GOT3 (cell line): ENCODE measurements at places on chromosomes 1 and 21.

GRCh38 chr1:34156739-34157138 lies 8.3 kb downstream of the CSMD2 start:
- DNase-seq: no peak

- DNase-seq: no peak
Measured at GRCh38 chr1:203299169-203299568, 6.2 kb upstream of the BTG2 start.

DNA sequence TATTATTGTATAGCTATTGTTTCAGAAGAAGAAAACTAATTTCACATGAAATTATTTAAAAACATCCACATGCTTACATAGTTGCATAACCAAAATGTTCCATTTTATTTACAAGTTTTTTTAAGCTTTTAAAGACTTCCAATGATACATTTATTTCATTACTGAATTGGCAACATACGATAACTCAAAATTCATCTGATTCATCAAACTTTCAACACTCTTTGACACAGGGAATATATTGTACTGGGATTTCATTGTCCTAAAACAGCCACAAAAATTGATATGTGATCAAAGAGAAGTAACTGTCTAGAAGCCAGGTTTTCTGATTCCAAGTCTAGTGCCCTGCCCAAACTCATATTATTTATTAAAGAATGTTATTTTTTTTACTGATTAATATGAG lies 131.4 kb upstream of the USP24 start:
- DNase-seq: no peak

GRCh38 chr1:48396208-48396607 lies 75.8 kb downstream of the SPATA6 start:
- no peak for DNase-seq

DNA sequence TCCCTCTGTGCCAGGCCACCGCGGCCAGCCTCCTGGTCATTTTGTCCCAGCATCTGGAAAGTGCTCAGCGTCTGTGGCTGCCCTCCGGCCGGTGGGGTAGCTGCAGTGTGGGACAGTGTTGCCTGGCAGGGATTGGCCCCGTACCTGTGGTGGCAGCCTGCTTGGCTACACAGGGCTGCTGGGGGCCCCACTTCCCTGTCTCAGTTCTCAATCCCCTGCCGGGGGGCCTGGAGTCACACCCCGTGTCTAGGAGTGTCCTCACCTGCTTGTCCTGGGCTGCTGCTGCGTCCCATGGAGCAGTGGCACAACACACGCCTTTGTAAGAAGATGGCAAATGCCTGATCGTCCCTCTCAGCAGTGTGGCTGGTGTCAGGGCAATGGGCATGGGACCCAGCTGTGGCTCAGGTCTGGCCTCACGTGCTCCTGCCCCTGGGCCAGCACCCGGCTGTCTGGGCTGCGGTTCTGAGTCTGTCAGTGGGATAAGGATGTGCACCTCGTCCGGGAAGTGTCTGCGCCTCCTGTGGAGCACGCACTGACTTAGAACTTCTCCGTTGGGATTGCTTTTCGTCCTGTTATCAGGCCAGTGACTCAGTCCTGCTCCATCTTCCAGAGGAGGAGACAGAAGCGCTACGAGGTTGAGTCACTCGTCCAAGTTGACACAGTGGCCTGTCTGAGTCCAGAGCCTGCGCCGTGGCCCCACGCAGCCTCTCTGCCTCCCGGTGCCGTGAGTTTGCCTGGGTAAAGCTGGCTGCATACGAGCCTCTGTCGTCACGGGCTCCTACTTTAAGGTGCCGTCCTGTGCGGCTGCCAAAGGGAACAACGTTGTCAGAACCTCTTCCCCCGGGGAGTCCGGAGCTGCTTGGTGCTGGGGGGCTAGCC lies 41.0 kb downstream of the CRYAA start:
- DNase-seq: no peak

GRCh38 chr1:157992031-157992832 lies 1.2 kb upstream of the KIRREL1 start:
- no peak for DNase-seq

DNA sequence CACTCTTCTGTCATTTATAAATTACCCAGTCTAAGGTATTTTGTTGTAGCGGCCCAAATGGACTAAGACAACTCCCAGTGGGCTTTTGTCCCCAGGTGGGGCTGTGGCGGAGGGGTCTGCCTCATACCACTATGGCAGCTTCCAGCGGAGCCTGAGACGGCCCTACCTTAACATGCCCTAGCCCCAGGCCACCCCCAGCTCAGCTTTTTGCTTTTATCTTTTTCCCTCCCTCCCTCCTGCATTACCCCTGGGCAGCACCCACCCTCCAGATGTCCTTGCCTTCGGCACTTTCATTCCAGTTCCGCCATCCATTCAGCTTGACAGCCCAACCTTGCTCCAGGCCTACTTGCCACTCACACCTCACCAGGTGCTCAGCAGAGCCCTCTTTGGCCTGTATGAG lies 307.3 kb downstream of the PTPRU start:
- DNase-seq: no peak

DNA sequence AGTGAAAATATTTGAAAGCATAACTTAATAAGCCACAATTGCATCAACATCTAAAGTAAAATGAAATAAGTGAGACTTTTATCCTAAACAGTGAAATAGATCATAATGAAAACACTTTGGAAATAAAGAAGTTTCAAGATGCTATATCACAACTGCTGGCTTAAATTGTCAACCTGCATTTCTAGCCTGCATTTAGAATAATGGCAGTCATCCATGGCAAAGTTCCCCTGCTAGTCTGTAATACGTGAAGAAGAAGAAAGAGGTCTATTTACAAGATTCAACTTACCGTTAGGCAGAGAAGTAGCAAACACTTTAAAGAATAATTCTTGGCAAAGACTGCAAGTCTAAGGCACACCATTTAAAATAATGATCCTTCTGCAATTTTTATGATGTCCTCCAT lies 133.6 kb downstream of the DPYD start:
- no peak for DNase-seq

DNA sequence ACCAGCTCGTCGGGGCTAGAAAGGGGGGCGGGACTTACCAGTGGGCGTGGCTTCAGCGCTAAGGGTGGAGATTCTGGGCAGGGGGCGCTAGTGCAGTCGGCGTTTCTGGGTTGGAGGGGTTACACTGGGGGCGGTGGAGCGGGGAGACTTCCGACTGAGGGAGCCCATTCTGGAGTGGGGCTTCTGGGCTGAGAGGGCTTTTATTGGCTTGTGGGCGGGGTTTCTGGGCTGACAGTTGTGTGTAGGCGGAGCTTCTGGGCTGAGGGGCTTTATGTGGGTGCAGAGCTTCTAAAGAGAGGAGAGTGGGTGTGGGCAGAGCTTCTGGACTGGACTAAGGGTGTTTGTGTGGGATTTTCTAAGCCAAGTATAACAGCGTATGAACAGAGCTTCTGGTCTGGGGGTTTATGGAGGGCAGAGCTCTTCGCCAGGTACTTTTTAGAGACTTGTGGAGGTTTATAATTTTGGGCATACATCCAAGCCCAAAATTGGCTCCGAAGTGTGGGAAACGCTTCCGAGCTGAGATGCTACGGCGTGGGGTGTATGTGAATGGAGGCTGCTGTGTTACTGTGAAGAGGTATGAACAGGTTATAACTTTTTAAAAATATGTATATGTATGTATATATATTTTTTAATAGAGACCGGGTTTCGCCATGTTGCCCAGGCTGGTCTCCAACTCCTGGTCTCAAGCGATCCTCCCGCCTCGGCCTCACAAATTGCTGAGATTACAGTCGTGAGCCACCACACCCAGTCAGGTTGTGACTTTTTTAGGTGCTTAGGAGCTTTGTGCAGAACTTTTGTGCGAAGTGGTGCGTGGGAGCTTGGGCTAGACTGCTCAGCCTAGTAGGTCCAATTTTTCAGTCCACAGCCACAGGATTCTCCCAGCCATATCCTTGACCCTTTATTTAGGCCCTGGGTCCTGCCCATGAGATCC lies 825 bp downstream of the TMEM39B start:
- no peak for DNase-seq

- DNase-seq: no peak
Measured at GRCh38 chr1:98059620-98060019, 138.8 kb upstream of the DPYD start.

- no peak for DNase-seq
Measured at GRCh38 chr1:25648681-25649440, 32.3 kb downstream of the MAN1C1 start.

GRCh38 chr21:29378832-29379231 lies 80.1 kb downstream of the BACH1 start:
- no peak for DNase-seq

DNA sequence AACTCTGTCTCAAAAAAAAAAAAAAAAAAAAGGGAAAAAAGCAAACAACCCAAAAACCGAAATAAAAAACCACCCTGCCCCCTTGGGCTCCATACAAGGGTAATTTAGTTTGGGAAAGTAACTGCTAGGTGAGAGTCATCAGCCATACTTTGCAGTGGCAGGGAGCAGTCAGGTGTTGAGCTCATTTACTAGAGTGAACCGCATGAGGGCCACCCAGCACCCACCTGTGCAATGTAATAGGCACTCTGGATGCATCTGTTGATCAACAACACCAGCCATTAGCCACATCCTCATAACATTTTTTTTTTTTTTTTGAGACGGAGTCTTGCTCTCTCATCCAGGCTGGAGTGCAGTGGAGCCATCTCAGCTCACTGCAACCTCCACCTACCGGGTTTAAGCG lies 9.1 kb downstream of the INAVA start:
- no peak for DNase-seq

DNA sequence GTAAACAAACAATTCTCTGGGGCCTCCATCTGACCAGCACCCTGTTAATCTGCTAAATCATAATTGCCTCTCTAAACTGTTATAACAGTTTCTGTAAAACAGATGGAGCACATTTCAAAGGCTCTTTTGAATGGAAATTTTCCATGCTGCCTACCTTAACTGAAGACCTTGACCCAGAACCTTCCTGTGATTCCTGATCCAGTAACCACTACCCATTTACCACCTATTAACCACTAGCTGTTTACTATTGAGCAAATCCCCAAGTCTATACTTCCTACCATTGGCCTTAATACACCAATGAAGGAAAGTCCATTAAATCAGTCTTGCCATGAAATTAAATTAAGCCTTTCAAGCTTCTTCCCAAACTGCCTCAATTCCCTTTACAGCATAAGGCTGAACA lies 46.3 kb downstream of the RAB3GAP2 start:
- DNase-seq: no peak

- DNase-seq: no peak
Measured at GRCh38 chr21:37374027-37374426, 7.5 kb downstream of the DYRK1A start.

DNA sequence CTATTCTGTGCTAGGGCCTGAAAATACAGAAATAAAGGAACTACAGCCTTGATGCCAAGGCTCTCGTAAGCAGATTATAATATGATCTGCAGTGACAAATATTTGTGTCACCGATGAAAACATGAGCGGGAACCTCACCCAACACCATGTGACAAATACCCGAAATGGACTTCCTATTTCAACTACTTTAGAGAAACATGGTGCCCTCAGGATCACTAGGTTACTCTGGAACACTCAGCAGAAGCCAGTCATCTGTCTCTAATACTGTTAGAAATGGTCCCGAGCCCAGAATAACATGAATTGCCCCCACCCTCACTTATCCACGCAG lies 463 bp upstream of the VAMP3 start:
- no peak for DNase-seq

DNA sequence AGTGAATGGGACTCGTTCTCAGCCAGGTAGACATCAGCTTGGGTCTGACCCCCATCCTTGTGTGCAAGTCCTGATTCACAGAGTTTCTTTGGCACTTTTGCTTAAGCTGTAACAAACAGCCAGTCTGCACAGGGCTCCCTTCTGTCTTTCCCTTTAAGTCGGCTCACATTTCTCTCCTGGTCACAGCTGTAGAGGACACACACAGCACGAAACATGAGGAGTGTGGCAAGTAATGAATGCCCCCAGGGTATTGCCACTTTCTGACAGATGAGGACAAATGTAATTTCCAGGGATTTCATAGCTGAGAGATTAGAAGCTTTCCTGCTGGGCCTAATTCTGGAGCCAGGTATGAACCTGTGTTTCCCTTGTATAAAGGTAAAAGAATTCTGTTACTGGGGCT lies 423.5 kb downstream of the KIF26B start:
- DNase-seq: no peak

- no peak for DNase-seq
Measured at GRCh38 chr1:1989102-1989542, 14.5 kb downstream of the CFAP74 start.

GRCh38 chr1:18549106-18549505 lies 68.4 kb downstream of the KLHDC7A start:
- no peak for DNase-seq

DNA sequence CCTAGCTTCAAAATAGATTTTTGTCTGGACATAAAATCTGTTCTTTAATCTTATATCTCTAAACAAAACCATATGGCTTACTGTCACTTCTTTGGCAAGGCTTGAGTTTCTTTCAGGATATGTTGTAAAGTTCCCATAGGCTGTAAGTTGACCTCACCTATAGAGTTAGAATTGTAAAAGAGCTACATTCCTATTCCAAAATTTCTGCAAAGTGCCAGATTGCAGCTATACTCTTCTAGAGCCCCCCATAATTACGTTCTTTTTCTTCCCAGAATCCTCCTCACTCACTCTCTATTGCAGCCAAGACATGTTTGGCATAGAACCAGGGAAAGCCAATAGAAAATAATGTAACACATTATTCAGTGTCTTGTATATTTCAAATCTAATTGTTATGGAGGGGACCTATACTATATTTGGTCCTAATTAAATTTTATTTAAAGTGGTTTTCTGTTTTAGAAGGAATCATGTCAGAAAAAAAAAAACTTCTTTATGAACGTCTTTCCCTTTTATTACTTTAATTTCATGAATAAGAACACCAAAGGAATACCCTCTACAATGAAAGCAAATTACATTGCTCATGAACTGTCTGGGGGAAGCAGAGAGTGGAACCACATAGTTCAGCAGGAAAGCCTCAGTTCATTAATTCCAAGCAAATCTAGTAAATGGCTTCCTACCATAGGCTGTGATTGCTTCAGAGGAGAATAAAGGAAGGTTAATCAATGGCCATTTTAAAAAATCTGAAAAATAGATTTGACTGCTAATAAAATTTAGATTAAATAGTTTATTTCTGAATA lies 22.3 kb downstream of the CTTNBP2NL start:
- no peak for DNase-seq

GRCh38 chr1:41599912-41600311 lies 115.4 kb upstream of the EDN2 start:
- no peak for DNase-seq

DNA sequence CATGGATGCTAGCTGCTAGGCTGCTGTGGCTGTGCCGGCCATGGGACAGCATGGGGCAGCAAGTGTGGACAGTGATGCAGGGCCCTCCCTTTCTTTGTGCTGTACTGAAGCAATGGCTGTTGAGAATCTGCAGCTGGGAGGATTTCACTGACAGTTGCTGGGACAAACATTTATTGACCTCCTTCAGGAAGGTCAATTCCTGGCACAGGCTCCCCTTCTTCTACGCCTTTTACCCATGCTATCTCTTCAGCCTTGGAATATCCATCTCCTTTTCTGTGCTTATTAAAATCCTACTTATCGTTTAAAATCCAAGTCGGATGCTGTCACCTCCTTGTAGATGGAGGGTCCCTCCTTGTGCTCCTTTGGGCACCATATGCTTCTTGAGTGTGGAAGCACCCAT lies 213.1 kb upstream of the USP24 start:
- DNase-seq: no peak

GRCh38 chr1:187074445-187075048 lies 245.8 kb downstream of the PLA2G4A start:
- no peak for DNase-seq

GRCh38 chr1:117114877-117115276 lies 6.7 kb downstream of the TRIM45 start:
- DNase-seq: no peak

GRCh38 chr1:112855152-112855828 lies 100.7 kb downstream of the SLC16A1 start:
- no peak for DNase-seq
